ENCODE measurements at places on chromosomes 2 and 18. TPM values are rescaled to one million over a fixed set of nuclear protein-coding genes. Genes with fewer than 3 reads are reported as not detected.

DNA sequence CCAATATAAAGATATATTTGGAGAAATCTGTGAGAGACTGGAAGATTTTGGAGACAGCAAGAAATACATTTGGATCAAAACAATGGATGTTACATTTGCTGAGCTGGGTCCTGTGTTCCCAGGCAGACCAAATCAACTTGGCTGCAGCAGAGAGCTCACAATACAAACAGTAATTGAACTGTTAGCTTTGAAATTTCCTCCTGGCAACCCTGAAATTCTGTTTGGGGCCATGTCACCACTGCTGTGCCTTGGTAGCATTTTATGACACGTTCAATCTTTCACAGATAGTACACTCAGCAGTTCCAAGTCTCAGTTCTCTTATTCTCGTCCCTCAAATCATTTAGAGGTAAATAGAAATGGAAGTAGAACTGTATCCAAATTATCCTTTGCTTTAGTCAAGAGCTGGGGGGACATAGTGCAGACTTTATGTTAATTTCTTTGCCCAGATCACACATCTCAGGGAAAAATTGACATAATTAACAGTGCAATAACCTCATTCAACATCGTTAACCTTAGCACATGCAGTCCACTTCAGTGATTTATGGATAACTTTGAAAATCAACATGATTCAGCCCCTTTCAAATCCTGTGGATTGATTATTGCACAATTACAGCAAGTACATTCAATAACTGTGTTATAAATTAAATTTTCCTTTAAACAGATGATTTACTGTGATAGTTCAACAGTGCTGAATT is 277.4 kb upstream of the MC4R start:
- DNase-seq: no peak
- H3K27me3 ChIP-seq: no peaks in the 10 kb centered on the region
- H3K4me3 ChIP-seq: no peak overlapping the region
- H3K4me1 ChIP-seq: no peaks in the 10 kb centered on the region
- no peaks in the 10 kb centered on the region for H3K36me3 ChIP-seq

DNA sequence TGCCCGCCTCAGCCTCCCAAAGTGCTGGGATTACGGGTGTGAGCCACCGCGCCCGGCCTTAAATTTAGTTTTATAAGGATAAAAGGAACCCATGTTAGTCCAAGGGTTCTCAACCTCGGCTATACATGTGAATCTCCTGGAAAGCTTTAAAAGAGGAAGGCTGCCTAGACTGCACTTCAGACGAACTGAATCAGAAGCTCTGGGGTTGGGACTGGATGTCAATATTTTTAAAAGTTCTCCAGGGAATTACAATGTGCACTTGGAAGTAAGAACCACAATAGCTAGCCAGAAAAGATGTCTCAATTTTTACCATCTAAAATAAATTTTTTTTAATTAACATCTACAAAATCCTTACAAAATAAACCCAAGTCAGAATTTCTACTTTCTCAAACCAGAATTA is 10.1 kb downstream of the LMAN2L start:
- no peaks in the 10 kb centered on the region for H3K27me3 ChIP-seq
- no peak overlapping the region for H3K4me3 ChIP-seq
- peaks cover 24% of the 10 kb centered on the region for H3K36me3 ChIP-seq

- DNase-seq: no peak
- no peaks in the 10 kb centered on the region for H3K4me1 ChIP-seq
- no peak overlapping the region for H3K27ac ChIP-seq
- H3K27me3 ChIP-seq: no peaks in the 10 kb centered on the region
- no peak overlapping the region for H3K4me3 ChIP-seq
- no peaks in the 10 kb centered on the region for H3K36me3 ChIP-seq
These were observed 349.6 kb downstream of the ARL6IP6 start for GRCh38 chr2:153068052-153068451.

- H3K36me3 ChIP-seq: peaks cover 38% of the 10 kb centered on the region
- no peak overlapping the region for H3K4me3 ChIP-seq
- peak overlapping the region; percentile 13 for H3K27ac ChIP-seq
These were observed 5.2 kb upstream of the NCAPH start for GRCh38 chr2:96330407-96330806.

GRCh38 chr18:55699233-55699765 is 111.3 kb upstream of the TCF4 start:
- H3K4me3 ChIP-seq: no peak overlapping the region

GRCh38 chr2:127047716-127048617 is 59.0 kb downstream of the BIN1 start:
- peaks cover 3% of the 10 kb centered on the region for H3K4me1 ChIP-seq
- H3K27ac ChIP-seq: no peak overlapping the region
- H3K36me3 ChIP-seq: peaks cover 2% of the 10 kb centered on the region
- H3K4me3 ChIP-seq: no peak overlapping the region

LHCGR gene
- total RNA-seq: not detected

LYPD6 gene
- total RNA-seq: not detected

IL36A gene
- not detected for total RNA-seq
